ENCODE measurements at places on chromosomes 12 and 14.

DNA sequence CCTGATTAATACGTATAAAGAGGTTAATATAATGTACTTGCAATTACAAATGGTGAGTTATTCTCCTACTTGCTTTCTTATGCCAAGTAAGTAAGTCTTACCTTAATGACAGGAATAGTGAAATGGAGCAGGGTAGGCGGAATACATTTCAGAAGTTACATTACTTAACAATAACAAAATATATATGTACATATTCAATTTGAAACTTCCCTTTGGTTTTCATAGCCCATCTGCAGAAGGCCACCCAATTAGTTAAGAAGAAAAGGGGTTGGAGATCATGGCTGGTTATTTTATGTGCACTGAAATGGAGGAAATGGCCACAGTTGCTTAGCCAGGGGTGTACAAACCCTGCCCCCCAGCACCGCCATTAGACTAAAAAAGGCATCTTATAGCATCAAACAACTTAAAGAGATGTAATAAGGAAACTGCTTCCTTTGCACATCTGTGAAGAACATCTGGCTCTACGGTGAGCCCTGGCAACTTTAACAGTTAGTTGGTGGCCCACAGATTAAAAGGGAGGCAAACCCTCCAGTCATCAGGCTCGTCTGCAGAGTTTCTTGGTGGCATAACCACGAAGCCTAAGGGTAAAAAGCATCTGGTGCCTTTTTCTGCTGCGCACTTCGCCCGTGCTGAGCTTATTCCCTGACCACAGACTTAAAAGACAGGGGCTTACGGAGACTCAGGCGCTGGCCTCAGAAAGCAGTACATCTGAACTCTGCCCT, 38.8 kb upstream of the DACT1 start:
- DNase-seq: no peak

GRCh38 chr12:89179983-89180382, 172.3 kb downstream of the DUSP6 start:
- no peak for DNase-seq

DNA sequence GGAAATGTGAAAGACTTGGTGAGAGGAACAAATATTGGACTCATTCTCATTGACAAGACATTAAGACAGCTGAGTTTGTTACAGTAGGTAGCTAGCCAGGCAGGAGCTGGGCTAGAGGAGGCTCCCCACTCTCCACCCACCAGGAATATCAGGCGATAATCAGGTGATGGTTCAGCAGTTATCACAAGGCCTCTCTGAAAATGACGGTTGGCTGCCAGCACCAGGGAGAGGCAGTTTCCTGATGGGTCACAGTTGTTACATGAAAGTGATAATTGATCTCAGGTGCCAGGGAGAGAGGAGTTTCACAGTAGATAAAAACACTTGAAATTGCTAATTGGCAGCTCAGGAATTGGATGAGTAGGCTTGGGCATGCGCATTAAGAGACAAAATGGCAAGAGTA, 116.5 kb downstream of the TMTC2 start:
- DNase-seq: no peak

DNA sequence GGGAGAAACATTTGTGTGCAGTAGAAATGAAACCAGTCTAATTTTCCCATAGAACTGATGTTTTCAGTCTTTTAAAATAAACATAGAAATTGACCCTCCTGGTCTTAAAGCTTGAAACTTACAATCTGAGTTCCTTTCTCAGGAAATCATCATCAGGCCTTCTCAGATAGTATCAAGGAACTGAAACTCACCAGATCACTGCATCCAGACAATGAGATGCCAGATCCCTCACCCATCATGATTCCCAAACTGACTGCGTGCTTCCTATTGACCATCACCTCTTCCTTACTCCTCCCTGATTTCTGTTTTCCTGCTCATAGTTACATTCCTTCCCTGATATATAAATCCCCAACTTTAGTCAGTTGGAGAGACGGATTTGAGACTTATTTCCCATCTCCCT, 195.0 kb upstream of the AMIGO2 start:
- DNase-seq: no peak

GRCh38 chr14:81005540-81006228, 50.3 kb downstream of the TSHR start:
- no peak for DNase-seq

DNA sequence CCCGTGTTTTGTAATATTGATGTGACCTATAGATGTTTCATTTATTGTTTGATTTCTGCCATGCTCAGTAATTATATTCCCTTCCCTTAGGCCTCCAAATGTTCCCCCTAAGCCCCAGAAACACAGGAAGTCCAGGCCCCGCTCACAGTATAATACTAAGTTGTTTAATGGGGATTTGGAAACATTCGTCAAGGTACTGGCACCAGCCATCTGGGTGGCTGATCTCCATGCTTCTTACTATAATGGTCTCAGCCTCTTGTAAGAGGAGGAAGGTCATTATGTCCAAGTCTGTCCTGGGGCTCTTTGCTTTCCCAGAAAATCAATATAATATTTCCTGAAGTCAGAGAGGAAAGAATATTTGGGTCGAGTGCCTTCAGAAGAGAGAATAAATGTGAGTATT, 130.9 kb downstream of the KICS2 start:
- no peak for DNase-seq

DNA sequence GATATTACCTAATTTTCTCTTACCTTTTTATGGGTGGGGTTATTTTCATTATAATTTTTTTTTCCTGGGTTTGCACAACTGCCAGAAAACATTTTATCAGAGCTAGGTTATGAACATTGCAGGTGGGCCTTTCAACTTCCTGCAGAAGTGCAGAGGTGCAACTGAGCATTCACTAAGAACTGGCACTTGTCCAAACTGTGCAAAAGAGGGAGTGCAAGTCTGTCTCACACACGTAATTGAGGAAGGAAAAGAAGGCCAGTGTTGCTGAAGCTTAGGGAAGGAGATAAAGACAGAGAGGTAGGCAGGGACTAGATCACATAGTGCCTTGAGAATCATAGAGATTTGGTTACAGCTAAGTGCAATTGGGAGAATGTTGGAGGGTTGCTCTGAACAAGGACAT, 14.1 kb upstream of the AMN1 start:
- no peak for DNase-seq

- DNase-seq: no peak
Observed at GRCh38 chr14:87935886-87936285, 57.1 kb downstream of the GALC start.

GRCh38 chr14:25406818-25407217, 356.9 kb upstream of the STXBP6 start:
- DNase-seq: no peak

- DNase-seq: no peak
Observed at GRCh38 chr14:90547968-90548367, 151.1 kb downstream of the CALM1 start.

DNA sequence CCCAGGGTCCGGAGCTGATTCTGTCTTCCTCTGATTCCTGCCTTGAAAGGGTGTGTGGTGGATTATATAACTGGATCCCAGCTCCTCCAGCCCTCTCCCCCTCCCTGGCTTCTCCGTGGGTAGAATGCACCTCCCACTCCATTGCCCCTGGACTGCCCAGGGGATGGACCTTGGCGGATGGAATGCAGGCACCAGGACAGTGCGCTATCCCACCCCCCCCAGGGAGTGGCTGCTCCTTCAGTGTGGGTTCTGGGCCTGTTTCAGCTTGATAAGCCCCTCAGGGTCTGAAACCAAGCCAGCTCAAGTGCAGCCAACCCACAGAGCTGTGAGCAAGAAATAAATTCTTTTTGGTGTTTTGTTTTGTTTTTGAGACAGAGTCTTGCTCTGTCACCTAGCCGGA, 112.4 kb upstream of the TMEM132D start:
- no peak for DNase-seq

DNA sequence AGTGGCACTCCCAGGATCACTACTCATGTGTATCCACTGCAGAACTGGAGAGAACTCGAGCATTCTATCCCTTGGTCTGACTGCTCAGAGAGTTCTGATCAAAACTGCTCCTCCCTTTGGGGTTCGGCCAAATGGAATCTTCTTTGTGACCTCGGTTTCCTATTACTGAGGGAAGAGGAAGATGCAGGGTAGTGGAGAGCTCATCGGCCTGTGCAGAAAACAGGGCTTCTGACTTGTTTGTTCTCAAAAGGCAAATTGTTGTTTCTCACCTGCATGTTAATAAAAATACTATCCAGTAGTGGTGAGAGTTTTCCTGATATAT, 17.1 kb upstream of the AKAP6 start:
- DNase-seq: no peak

DNA sequence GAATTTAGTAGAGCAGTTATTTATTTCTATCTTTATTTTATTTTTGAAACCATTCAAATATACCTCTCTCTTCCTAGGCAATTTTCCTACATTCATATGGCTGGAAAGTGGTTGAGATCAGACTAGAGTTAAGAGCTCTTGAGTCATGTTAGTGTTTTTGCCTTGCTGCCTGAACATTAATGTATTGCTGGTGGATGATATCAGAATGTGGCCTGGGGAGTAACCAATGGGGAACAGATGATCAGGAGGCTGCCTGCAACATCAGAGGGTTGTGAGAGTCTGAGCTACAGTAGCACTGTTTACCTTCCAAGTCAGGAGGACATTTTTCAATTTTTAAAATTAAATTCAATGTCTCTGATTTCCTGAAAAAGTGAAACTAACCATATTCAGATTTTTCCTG, 166.3 kb upstream of the TRHDE start:
- DNase-seq: no peak

DNA sequence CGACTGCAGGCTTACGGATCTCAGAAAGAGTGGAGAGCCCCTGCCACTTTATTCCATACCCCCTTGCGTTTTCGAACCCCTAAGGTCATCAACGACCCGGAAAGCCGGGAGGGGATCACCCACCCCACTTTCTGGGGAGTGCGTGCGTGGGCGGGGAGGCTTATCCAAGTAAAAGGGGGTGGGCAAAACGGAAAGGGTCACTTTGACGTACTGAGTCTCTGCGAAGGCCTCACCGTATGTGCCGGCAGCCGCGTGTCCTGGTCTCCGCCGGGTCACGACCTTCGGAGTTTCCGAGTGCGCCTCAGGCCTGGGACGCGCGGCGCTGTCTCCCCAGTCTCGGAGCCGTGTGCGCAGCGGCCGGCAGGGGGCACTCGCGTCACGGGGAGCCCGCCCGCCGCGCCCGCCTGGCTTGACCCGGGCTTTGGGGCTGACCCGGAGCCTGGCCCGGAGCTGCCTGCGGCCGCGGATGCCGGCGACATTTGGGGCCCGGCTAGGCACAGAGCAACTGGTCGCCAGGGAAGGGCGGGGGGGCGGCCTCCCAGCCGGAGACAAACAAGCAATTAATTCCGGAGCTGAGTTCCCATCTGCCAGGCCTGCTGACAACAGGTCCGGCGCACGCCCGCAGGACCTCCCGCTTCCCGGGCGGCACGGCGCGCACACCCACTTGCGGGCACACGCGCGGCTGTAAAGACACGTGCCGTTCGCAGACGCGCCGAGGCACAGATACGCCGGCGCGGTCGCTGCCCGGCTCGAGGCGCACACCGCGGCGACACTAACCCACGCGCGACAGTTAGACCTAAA, 890 bp upstream of the KIF26A start:
- DNase-seq: peak; percentile 27

DNA sequence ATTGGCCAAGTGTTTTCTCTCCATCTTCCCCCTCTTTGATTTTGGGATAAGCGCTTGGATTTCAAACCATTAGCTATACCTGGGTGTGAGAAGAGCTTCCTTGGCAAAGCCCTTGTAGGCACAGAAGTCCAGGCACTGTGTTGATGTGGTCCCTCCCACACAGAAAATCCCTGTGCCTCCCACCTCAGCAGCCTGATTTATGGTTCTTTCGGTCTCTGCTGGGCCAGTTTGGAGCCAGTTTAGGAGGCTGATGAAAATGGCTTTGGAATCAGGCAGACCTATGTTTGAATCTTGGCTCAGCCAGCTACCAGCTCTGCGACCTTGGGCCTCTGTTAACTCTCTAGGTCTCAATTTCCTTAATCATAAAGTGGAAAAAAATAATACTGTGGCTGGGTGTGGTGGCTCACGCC, 9.6 kb upstream of the IFT81 start:
- DNase-seq: no peak

GRCh38 chr12:91230841-91231240, 48.2 kb upstream of the DCN start:
- no peak for DNase-seq

DNA sequence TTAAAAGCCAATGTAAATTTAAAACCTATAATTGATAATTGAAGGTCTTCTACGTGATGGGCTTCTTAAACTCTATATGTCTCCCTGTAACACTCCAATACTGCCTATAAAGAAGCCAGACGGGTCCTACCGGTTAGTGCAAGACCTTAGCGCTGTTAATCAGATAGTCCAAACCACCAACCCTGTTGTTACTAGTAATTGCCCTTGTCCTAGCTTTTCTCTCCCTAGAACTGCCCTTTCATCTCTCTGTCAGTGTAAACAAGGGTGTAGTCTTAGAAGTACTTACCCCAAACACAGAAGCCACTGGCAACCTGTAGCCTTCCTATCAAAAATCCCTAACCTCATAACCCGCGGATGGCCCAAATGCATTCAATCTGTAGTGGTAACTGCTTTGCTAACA, 243.0 kb upstream of the DIO3 start:
- DNase-seq: no peak

- no peak for DNase-seq
Observed at GRCh38 chr14:71995741-71996140, 63.5 kb downstream of the RGS6 start.

DNA sequence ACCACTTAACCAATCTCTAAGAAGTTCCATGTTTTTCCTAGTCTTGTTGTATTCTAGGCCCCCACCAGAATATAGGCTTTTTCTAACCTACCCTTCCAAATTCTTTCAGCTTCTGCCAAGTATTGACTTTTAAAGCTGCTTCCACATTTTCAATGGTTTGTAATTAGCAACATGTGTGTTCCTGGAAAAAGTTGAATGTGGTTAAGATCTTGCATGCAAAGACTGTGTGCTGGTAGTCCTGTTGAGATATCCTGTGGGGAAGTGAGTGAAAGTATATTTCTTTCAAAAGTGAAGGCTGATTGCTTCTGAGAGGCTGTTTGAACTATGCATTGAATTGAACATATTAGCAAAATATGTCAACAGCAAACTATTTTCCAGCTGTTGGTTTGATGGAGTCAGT, 646 bp upstream of the OR6C4 start:
- no peak for DNase-seq

- no peak for DNase-seq
Observed at GRCh38 chr12:78759367-78759766, 105.2 kb upstream of the SYT1 start.

- no peak for DNase-seq
Observed at GRCh38 chr12:63782466-63782865, 2.8 kb downstream of the RXYLT1 start.

GRCh38 chr12:15634010-15634683, 155.0 kb downstream of the EPS8 start:
- no peak for DNase-seq

DNA sequence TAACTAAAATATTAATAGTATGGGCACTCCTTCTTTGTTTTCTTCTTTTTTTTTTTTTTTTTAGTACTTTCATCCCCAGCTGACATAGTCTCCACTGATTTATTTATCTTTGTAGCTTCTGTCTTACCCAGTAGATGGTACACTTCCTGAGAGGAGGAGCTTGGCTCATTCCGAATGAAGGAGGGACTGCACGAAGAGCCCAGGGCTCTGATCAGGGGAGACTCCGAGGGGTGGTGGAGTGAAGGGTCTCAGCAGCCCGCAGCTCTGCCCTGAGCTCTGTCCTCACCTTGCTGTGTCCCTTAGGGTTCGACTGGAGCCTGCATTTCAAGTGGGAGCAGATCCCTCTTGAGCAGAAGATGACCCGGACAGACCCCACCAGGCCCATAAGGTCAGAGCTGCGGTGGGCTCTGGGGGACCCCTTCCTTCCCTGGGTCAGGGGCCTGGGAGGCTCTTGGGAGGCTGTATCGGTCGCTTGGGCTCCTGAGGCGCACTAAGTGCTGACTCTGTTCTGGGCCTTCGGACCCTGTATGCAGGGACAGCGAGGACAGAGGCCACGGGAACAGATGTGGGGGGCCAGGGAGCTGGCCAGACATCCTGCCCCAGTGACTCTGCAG, 65.2 kb downstream of the ERH start:
- DNase-seq: no peak
